A673 (cell line): ENCODE measurements at places on chromosomes 13 and 19.

DNA sequence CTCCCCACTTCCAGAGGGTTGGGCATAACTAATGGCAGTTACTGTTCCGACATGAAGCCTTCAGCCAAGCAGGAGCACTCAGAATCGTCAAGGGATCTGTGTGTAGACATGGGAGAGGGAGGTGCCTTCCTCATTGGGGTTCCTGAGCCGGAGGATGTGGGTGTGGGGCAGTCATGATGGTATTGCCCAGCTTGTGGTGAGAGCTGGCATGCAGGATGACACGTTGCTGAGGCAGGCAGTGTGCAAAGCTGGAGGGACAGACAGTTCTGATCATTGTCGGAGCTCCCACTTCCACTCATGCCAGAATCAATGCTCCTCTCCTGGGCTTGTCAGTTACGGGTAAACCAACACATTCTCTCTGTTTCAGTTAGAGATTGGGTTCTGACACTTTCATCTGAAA is 83.9 kb upstream of the TSC22D1 start:
- DNase-seq, result no peak

GRCh38 chr13:20057963-20058362 is 99.4 kb downstream of the ZMYM2 start:
- DNase-seq, result no peak

DNA sequence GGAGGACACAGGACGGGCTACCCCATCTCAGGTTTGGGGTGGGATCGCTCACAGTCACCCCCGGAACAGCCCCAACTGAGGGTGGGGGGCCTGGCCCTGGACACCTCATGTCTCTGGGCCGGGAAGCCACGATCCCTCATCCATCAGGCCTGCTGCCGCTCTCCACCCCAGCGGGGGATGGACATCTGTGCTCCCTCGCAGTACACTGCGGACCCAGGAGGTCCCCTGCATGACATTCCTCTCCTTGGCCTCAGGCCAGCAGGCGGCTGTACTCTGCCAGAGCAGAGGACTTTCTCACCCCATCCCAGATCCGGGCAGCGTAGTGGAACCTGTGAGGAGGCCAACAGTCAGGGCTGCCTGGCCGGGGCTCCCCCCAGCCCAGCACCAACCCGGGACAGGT is 15.5 kb downstream of the IRGC start:
- no peak for DNase-seq

GRCh38 chr13:76871432-76871831 is 14.8 kb downstream of the KCTD12 start:
- no peak for DNase-seq

DNA sequence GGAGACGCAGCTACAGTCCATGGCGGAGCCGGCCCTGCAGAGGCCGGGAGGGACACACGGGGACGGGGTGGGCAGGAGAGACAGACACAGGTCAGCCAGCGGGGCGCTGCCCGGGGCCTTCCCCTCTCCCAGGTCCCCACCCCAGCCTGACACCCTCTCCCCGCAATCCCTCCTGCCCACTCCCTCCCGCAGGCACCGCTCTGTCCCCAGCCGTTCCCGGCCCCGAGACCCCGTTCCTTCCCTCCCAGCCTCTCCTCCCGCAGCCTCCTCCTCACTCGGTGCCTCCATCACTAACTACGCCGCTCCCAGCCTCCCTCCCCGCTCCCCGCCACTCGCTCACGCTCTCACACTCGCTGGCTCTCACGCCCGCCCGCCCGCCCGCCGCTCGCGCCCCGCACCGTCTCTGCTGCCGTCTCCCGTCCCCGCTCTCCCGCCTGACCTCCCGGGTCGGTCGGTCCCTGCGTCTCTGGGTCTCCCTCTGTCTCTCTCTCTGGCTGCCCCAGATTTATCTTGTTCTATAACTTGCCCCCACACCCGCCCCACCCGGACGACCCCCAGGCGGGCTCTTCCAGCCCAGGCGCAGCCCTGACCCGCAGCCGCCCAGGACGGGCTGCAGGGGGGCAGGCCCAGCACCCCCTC is 15.2 kb downstream of the ERFL start:
- DNase-seq, result no peak

- no peak for DNase-seq
These were observed 31.4 kb downstream of the SCGB2B2 start for GRCh38 chr19:34645551-34645950.

DNA sequence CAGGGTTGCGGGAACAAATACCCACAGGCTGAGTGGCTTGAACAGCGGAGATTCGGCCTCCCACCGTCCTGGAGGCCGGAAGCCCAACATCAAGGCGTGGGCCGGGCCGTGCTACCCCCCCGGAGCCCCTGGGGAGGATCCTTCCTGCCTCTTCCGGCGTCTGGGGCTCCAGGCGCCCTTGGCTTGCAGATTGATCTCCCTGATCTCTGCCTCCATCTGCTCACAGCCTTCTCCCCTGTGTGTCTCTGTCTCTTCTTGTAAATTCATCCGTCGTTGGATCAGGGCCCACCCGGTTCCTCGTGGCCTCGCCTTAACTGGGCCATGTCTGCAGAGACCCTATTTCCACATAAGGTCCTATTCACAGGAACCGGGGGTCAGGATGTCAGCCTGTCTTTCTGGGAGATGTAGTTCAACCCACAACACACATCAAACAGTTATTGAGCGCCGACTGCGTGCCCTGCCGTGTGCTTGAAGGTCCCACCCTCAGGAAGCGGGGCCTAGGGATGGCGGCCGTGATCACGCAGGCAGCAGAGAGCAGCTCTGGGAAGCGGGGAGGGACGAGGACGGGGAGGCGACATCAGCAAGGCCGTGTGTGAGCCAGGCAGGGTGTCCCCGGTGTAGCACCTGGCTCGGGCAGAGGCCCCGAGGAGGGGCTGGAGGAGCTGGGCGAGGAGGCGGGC is 21.3 kb downstream of the HCN2 start:
- DNase-seq, result peak; percentile 98
